Sciatic nerve (tissue), 2 donors: ENCODE measurements at places on chromosomes 6 and 20. TPM values are rescaled to one million over a fixed set of nuclear protein-coding genes. Genes with fewer than 3 reads are reported as not detected.

LTB gene
- total RNA-seq = 4.0 TPM

DNA sequence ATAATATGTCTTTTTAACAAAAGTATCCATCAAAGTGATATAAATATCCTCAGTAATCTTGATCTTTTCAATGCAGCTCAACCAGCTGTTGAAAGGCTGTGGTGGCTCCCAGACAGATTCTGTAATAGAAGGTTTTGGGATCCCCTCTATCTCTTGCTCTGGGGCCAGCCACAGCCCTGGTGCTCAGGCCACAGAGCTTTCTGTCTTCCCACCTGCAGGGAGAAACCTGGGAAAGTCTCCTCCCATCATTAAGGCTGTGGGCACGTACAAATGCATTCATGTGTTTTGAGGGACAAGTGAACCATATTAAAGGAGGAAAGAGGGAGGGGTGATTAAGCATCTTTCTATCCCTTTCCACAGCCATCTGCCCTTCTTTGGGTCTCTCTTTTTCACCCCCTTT is 183.1 kb downstream of the PRDM13 start:
- DNase-seq = no peak

- DNase-seq = no peak
These were observed 31.3 kb downstream of the KLHL31 start for GRCh38 chr6:53634184-53634631.

DNA sequence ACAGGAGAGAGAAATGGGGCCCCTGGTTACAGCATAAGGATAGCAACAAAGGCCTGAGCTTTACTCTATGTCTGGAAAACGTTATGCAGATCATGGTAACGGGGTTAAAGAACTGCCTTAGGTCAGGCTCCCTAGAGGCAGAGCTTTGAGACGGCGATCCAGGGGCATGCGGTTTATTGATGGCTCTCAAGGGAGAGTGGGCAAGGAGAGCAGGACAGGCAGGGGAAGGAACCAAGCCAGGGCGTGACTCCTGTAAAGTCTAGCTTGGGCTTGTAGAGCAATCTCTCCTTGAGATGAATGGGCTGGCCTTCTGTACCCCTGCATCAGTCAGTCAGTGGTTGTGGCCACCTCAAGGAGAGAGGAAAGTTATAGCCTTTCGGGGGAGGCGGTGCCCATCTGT is 12.5 kb upstream of the FERMT1 start:
- DNase-seq = no peak

DNA sequence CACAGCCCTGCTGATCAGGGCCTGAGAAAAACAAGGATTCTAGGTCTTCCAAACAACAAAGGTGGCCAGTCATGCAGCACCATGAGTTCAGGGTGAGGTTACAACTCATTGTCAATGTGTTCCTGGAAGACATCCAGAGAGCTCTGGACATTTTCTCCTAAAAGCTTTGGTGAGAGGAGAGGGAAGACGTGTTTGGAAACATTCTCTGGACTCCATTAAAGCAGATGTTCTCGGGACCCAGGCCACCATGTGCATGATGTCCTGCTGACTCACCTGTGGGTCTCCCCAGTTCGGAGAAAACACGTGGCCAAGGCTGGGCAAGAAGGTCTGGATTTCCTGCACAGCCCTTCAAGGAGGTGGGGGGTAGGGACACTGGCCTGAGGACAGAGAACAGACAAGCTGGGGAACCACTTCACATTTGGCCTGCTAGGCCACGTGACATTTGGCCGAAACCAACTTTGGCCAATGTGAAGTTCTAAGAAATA is 61.6 kb downstream of the KCNB1 start:
- no peak for DNase-seq
